ENCODE measurements at places on chromosomes 12 and 14.

GRCh38 chr14:59848671-59849070 lies 21.9 kb downstream of the RTN1 start:
- DNase-seq: no peak

DNA sequence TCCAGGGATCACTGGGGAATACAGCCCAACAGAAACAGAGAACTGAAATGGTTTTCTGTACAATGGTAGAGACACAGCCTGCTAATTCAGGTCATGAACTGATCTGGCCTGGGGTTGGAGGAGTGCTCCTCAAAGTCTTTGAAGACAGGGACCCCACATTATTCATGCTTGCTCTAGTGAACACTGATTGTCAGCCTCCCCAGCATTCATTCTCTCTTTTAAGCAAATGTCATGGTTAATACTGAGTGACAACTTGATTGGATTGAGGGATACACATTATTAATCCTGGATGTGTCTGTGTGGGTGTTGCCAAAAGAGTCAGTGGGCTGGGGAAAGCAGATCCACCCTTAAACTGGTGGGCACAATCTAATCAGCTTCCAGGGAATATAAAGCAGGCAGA lies 288.4 kb upstream of the NOS1 start:
- DNase-seq: no peak

DNA sequence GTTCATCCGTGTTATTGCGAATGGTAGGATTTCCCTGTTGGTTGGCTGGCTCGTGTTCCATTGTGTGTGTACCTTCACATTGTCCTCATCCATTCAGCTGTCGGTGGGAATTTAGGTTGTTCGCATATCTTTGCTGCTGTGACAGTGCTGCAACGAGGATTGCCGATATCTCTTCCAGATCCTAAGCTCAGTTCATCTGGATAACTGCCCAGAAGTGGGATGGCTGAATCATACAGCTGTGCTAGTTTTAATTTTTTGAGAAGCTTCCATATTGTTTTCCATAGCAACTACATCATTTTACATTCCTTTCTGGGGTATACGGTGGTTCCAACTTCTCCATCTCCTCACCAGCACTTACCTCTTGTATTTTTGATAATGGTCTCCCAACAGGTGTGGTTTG lies 292.8 kb upstream of the SFSWAP start:
- no peak for DNase-seq

DNA sequence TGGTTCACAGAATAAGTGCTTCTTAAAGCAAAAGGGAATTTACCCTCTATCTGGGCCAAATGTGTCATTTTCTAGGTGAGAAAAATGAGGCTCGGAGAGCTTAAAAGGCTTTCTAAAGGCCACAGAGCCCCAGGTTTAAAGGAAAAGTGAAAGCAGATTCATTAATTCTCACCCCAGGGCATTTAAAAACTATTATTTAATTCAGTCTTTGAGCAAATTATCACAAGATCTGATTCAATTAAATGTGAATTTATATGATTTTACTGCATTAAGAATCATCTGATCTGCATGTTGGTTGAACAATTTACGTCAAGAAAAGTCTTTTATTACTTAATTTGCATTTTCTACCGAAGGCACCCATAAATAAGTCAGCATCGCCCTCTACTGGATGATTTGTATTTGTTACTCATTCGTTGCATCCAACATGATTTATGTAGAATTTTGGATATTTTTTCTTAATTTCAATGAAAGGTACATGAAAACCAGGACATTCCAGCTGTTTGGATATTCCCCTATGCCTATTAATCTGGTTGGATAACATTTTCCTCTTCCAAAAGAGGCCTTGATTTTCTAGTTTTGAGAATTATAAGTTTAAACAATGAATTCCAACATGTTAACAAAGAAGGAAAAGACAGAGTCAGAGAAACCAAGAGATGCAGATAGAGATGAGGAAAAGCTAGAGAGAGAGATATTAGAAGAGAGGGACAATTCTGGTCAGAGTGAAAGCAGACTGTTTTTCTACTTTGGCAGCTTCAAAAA lies 19.1 kb upstream of the DHRS7 start:
- no peak for DNase-seq

GRCh38 chr12:5485454-5485853 lies 53.5 kb downstream of the NTF3 start:
- DNase-seq: no peak

Measured in GM12864 (cell line).